ENCODE measurements at places on chromosomes 16 and 17.

DNA sequence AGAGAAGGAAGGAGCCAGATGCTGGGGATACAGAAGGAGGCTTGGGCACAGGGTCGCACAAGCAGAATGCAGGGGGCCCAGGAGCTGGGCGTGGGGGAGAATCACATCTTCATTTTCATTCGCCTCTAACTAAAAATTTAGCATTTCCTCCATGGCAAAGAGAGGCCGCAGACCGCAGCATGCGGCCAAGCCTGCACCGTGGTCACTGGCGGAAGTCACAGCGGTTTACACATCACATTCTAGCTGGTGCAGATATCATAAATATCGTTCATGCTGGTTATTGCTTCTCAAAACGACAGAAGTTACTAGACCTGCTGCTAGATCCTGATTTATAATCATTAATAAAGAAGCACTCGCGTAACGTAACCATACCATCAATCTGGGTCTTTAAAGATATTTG is 162.0 kb downstream of the NTN1 start:
- no peak for DNase-seq

GRCh38 chr17:8707332-8708024 is 37.2 kb downstream of the CCDC42 start:
- no peak for DNase-seq

DNA sequence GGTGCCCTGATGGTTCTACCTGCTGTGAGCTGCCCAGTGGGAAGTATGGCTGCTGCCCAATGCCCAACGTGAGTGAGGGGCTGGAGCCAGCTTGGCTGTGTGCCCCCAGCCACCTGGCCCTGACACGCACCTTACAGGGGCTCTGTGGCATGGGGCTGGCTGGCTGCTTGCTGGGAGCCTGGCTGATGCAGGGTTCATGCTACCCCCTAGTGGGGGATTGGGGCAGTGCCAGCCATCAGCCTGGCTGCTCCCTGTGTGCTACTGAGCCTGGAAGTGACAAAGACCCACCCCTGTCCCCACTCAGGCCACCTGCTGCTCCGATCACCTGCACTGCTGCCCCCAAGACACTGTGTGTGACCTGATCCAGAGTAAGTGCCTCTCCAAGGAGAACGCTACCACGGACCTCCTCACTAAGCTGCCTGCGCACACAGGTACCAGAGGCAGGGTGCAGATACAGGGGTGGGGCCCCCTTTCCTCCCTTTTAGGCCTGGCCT is 5.7 kb downstream of the GRN start:
- DNase-seq, result no peak

- no peak for DNase-seq
Measured at GRCh38 chr17:80449194-80449929, 27.0 kb downstream of the NPTX1 start.

DNA sequence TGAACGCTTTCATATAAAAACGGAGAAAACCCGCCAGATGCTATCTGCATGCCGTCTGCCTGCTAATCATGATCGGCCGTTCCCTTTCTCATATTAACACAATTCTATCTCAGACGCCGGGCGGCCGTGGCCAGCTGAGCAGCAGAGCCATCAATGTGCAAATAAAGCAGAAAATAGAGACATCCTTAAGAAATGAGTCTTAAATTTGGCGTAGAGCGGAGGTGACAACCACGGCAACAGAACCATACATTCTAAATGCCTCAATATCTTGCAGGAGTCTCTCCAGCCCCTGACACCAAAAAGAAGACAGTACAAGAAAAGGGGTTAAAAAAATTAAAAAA is 2.7 kb upstream of the IRX5 start:
- no peak for DNase-seq

GRCh38 chr17:75096082-75096625 is 8.4 kb downstream of the SLC16A5 start:
- DNase-seq, result no peak

GRCh38 chr17:69434164-69434579 is 19.7 kb downstream of the MAP2K6 start:
- DNase-seq, result peak; percentile 15

DNA sequence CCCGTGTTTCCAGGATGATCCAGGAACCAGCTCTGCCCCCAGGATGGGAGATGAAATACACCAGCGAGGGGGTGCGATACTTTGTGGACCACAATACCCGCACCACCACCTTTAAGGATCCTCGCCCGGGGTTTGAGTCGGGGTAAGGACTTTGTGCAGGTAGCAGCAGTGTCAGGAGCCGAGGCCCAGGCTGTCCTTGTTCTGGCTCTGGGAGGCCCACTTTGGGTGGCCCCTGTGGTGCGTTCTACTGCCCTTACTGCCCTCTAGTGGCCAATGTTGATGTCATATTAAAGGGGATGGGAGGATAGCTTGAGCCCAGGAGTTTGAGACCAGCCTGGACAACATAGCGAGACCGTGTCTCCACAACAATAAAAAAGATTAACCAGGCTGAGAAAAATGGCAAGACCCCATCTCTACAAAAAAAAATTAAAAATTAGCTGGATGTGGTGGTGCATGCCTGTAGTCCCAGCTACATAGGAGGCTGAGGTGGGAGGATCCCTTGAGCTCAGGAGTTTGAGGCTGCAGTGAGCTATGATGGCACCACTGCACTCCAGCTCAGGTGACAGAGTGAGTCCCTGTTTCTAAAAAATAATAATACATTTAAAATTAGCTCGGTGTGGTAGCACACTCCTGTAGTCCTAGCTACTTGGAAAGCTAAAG is 20.9 kb upstream of the CLEC18A start:
- DNase-seq, result peak; percentile 51

- DNase-seq, result no peak
Measured at GRCh38 chr16:55499281-55499680, 9.6 kb upstream of the LPCAT2 start.

DNA sequence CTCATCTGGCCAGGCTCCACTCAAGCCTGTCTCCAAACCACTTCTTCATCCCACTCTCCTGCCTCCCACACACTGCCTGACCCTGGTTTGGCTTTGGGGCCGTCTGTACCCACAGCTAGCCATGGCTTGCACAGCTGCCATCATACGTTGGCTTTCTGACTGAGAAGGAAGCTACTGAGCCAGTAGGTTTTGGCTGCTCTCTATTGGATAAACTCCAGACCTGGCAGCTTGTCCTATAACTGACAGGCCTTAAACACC is 3.9 kb downstream of the MIF4GD start:
- no peak for DNase-seq

GRCh38 chr17:29557739-29558116 is 9.1 kb downstream of the ABHD15 start:
- no peak for DNase-seq

GRCh38 chr17:43546319-43547188 is at the start of gene ETV4:
Gene ETV4 (minus strand): TSS chr17:43546340. CDS start chr17:43545617, 723 bp downstream.
- peak; percentile 86 for DNase-seq

- no peak for DNase-seq
Measured at GRCh38 chr16:11262915-11263314, 6.2 kb downstream of the TNP2 start.

DNA sequence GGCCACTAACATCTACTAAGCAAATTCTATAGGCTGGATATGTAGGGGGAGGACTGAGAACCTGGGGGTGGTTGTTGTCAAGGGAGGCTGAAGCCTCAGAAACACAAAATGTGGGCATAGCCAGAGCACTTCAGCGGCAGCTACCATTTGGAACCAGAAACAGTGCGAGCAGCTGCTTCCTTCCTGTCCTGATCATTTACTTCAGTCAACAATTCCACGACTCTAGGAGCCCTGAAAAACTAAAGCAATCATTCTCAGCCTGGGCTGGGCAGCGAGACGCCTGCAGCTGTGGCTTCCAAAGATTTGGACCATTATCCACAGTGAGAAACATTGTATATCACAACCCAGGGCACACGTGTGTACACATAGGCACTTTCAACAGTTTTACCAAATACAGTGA is 93.9 kb upstream of the WSCD1 start:
- DNase-seq, result no peak

- no peak for DNase-seq
Measured at GRCh38 chr17:81453076-81453475, 57.8 kb downstream of the BAHCC1 start.

DNA sequence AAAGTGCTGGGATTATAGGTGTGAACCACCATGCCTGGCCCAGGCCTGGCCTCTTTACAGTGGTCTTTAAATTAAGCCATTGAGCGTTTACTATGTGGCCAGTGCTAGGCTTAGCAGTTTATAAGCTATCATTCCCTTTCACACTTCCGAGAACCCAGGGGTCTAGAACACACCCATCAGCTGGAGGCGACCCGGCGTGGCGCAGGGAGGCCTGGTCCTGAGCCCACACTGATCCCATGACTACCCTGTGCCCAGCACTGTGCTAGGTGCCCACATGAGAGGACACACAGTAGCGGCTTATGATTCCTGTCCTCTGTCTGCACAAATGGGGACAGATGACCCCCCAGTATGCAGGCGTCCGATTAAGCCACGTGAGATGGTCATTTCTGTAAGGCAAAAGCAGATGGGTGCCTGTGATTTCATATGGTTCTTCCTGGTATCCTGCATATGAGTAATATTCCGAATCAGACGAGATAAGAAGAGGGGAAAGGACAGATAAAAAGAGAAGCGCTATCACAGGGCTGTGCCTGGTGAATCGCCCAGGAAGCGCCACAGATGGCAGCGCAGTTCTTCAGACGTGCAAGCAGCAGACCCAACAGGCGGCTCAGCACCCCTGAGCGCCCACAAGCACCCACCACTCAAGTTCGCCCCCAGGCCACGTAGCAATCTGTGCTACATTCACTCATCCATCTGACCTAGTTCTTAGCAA is 5.3 kb downstream of the OSGIN1 start:
- DNase-seq, result no peak

DNA sequence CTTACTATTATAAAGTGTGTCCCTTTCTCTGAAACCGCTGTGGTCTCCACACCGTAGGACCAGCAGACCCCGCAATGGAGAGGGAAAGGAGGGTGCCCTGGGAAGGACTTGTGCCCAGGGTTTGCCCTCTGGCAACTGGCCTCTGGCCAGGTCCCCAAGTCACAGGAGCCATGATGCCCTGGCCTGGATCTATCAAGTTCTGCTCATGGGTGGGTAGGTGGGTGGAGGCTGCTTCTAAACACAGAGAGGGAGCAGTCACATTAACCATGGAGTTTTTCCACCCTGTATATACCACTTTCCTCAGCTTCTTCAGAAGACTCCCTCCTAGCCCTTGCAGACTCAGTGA is 9.4 kb upstream of the NEUROD2 start:
- no peak for DNase-seq

DNA sequence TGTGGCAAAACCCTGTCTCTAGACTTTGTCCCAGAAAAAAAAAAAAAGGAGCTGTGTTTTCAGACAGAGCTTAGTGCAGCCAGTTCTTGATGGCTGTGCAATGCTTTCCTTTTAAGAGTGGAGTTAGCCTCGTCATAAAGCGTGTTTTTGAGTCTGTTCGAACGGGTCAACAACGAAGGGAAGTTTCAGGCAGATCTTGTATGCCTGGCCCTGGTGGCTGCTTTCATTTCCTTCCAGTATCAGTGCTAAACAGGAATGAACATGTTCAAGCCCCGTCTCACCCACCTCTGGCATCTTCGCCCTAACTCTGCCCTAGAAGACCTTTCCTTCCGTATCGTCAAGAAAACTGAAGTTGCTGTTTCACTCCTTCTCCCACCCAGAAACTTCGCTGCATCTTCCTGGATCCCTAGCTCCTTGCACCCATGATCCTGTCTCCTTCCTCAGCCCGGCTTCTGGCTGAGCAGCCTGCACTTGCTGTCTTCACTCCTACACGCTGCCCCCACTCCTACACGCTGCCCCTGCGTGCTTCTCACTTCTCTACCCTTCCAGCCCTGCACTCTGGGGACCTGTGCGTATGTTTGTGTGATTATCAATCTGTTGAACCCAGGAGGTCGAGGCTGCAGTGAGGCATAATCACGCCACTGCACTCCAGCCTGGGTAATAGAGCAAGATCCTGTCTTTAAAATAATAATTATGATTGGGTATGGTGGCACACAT is 55.3 kb downstream of the USP10 start:
- no peak for DNase-seq

DNA sequence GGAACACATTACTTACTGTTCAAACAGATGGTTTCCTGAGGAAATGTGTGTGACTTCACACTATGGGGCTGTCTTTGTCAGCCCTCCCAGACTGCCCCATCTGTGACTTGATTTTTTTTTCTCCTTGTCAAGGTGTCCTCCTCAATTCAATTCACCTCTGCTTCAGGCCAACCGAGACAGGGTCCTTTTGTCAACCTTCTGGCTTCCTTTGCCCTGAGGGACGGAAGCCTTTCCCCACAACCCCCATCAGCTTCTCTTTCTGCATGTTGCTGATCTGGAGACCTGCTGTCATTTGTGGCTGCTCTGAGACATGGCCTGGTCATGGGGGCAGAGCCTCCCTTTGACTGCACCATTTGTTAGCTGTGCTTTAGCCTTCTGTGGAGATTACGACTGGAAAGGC is 21.3 kb upstream of the RGS9 start:
- DNase-seq, result no peak

DNA sequence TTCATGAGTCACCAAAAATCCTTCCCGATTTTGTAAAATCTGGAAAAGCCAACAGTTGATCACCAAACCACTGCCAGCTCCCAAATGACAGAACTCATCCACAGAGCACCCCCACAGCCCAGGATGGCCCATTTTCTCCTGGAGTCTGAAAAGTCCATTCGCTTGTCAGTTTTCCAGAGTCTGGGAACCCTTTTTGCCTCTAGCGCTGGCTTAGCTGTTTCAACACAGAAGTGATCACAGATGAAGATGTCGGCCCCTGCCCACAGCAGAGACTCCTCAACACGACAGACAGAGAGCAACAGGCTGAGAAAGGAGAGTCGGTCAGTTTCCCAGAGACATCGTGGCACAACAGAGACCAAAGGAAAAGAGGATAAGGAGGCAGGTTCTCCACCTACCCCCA is 66.4 kb downstream of the NXN start:
- DNase-seq, result no peak

GRCh38 chr16:23579371-23579770 is 16.7 kb downstream of the NDUFAB1 start:
- no peak for DNase-seq

- DNase-seq, result no peak
Measured at GRCh38 chr17:58004060-58004459, 3.0 kb downstream of the SRSF1 start.

- DNase-seq, result no peak
Measured at GRCh38 chr17:38898812-38899348, 26.5 kb upstream of the LASP1NB start.

DNA sequence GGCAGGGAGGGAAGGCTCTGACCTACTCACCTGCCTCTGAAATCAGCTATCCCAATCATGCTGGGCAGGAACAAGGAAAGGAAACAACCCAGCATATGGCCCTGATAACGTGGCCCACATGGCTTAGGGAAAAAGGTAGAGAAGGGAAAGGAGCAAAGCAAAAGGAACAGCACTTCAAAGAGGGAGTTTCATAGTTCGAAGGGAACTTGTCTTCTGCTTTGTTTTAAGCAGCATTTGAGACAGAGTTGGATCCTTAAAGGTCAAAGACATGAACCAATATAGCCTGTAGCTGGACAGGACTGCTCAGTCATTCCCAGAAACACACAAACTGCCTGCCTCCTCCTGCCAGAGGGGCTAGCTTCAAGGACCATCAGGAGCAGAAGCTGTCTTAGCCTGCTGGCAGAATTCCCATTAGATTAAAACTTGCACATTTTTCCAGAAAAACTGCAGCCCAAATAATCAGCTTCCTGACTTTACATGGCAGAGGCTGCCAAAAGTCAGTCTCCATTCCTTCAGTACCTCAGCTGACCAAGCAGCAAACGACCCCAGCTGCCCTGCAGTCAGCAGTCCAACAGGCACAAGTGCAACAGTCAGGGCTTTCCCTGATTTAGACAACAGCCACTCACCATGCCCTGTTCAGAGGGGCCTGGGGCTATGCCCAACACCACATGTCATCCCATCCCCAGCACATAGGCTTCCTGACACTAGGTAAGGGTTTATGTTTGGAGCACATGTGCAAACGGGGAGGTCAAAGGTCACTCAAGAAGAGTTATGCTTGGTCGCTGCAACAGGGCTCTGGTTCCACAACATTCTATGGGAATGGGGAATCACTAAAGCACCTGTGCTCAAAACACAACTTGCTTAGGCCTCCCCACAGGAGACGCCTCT is 32.5 kb downstream of the RANBP10 start:
- no peak for DNase-seq

All from stromal cell of bone marrow (primary cell).